ENCODE measurements at places on chromosomes 3 and 15.
A peak's percentile ranks its signal among the peaks of the same experiment; 100 is the strongest.

GRCh38 chr15:78987556-78988360 lies 42.9 kb upstream of the CTSH start:
- DNase-seq = no peak

DNA sequence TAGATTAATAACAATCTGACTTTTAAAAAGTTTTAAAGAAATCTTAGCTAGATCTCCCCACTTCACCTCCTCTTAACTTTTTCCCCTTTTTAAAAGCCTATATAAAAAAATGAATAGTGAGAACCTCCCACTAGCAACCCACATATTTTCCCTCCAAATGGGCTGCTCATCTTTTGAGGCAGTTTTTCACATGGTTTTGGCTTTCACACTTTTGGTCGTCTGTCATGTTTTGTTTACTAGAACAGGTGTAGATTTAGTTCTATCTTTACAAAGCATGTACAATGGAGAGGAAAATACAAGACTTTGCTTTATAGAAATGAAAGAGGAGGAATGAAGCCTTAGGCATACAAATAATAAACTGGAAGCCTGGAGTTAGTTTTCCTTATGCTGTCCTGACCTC lies 126.7 kb upstream of the EOMES start:
- DNase-seq = no peak

- no peak for DNase-seq
These were observed 6.7 kb downstream of the FAM162A start for GRCh38 chr3:122390665-122391064.

DNA sequence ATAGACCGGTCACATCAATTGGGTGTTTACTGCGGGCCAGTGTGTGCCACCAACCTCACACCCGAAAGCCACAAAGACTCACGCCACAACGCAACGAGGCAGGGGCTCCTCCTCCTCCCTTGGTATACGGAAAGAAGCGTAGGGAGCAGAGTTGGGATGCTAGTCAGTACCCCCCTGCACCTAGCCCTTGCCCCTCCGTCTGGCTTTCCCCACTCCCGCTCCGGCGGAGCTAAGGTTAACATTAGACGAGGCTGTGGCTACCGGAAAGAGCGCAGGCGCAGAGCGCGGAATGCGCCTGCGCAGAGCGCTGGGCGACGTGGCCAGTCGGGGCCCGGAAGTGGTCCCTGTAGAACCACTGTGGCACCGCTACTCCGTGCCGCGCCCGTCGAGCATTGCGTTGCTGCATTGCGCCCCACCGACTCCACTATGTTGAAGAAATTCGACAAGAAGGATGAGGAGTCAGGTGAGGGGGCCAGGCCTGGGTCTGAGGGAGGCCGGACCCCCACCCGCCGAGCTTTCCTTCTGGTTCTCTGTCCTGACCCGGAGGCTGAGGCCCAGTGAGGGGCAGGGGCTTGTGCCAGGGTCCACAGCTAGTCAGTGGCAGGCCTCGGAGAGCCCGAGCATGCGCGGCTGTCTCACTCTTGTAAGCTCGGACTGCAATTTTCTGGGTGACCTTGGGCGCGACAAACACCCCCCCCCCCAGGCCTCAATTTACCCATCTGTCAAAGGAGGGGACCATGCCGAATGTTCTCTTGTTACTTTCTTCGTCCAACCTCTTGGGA lies at the start of gene COPG1:
COPG1 (plus strand) TSS at position 323 of the 782 bp plus-strand sequence; CDS start at position 427, 104 bp downstream.
- peak; percentile 75 for DNase-seq

- DNase-seq = no peak
These were observed 70.3 kb upstream of the IQSEC1 start for GRCh38 chr3:13143381-13144004.

GRCh38 chr3:76585794-76586392 lies 454.0 kb upstream of the ROBO2 start:
- no peak for DNase-seq

DNA sequence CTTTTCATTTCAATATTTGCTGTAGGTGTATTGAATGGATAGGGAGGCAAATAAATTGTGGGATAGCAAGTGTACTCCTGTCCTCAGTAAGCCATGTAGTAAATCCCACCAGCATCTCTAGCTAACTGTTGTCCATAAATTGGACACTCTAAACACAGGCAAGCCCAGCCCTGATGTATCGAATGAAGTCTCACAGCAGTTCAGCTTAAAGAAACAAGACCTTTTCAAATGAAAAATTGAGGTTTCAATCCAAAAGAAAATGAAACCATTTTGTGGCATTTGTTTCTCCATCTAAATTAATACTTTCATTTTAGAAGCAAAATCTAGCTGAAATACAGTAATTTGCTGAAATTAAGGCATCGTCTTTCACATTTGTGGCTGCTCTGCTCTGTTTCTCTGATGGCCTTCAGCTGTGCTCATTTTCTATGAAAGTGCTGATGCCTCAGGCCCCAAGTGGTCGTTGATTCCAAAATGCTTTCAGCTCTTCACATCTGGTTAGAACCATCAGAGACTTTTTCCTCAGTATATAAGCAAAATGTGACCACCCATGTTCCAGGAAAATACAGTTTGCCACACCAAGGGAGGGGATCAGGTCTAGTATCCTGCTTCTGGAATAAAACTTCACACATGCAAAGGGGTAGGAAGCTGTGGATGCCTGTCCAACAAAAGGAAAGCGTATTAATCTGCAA lies 245.0 kb downstream of the ZMAT3 start:
- DNase-seq = no peak

- no peak for DNase-seq
These were observed 198.7 kb upstream of the CMC1 start for GRCh38 chr3:28042707-28043106.

DNA sequence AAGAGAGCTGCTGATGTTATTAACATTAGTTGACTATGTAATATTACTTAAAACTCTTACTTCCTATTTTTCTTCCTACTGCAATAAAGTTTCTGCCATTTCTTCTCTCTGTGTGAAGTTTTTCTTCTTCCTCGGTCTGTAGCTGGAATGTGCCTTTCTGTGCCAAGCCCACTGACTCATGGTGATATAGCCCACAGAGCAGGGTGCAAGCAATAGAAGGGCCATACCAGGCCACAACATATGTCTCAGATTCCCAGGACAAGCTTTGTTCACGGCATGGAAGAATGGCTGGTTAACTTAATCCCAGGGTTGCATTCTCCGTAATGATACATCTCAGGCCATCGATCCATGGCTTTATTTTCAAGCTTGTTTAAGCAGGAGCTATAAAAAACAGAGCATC lies 815.3 kb downstream of the TUSC7 start:
- DNase-seq = peak; percentile 1

DNA sequence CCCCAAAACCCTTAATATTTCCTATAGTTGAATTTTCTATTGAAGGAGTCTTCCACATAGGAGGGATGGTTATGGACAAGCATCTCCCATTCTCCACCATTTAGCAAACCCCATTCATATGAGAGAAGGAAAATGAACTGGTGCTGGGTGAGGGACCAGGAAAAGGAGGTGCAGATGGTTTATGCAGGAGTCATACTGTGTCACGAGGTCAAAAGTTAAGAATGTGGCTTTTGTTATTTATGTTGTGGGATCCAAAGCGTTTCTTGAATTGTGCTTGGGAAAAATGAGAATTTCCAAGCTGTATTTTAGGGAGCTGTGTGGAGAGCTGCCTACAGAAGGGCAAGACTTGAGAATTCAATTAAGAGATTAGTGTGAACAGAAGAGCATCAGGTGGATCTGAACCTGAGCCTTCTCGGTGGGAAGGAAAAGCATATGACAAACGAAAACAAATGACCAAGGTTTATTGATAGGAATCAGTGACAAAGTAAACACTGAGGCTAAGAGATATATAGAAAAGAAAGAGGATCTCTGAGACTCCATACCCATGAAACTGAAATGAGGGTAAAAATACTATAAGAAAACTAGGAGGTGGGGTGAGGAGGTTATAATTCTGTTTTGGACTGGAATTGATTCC lies 473.3 kb upstream of the NR2F2 start:
- no peak for DNase-seq
